Bronchial epithelial cell (primary cell): ENCODE measurements at places on chromosomes 1 and 21.

GRCh38 chr21:26147535-26147934 is 23.0 kb downstream of the APP start:
- no peak for DNase-seq

GRCh38 chr1:200258447-200259375 is 151.1 kb downstream of the ZNF281 start:
- DNase-seq, result peak; percentile 39

- peak; percentile 54 for DNase-seq
Observed at GRCh38 chr1:58575551-58576324, 1.3 kb downstream of the TACSTD2 start.

GRCh38 chr1:53258216-53258615 is 19.9 kb upstream of the MAGOH start:
- DNase-seq, result peak; percentile 62

DNA sequence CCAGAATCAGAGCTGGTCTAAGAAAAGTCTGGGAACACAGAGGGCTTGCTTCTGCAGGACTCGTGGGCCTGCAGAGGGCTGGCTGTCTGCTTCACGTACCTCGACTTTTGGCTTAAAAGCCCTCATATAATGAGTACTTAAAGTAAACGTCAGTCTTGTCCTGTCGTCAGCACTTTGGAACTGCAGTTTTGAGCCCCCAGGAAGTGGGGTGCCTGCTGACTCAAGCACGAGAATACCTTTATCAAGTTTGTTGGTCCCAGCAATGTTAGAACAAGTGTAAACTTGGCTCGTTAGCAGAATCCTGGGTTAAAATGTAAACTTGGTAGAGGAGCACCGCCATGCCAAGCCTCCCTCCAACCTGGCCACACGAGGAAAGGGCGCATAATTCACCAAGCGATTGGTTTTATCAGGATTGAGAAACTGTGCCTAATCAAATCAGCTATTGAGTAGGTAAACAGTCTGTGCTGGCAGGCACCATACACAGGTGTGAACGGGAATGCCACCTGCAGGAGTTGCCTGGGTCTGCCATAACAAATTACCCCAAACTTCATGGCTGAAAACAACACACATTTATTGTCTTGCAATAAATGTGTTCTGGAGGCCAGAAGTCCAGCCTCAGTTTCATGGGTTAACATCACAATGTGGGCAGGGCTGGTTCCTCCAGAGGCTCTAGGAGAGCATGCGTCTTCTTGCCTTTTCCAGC is 45.0 kb upstream of the FHAD1 start:
- DNase-seq, result peak; percentile 67

DNA sequence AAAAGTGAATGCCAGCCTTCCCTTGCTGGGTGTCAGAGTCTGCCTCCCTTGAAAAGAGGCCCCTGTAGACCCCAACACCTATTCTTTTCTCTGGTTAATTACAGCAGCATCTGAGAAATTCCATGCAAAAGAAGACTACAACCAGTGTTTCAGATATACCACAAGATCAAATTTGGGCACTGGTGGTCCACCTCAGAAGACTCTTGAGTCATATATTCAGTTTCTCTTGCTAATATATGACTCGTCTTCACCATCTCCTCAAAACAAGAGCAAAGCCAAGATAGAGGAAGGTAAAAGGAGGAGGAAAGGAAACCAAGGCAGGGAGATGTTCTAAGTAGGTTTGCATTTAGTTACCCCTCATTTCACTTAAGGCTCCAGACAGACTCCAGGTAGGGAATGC is 259.9 kb downstream of the ZNF648 start:
- no peak for DNase-seq

- DNase-seq, result no peak
Observed at GRCh38 chr1:61914823-61915482, 172.7 kb downstream of the PATJ start.
